Kidney (tissue), 22 donors: ENCODE measurements at places on chromosomes 13 and 19. TPM values are rescaled to one million over a fixed set of nuclear protein-coding genes. Genes with fewer than 3 reads are reported as not detected.

MYO1F gene
- 35.8 TPM for total RNA-seq

ZNF780A gene
- total RNA-seq = 26.2 TPM

BICRA gene
- 14.7 TPM for total RNA-seq

SIRT2 gene
- total RNA-seq = 36.0 TPM

PRKCG gene
- not detected for total RNA-seq

RAD23A gene
- 79.2 TPM for total RNA-seq

DNA sequence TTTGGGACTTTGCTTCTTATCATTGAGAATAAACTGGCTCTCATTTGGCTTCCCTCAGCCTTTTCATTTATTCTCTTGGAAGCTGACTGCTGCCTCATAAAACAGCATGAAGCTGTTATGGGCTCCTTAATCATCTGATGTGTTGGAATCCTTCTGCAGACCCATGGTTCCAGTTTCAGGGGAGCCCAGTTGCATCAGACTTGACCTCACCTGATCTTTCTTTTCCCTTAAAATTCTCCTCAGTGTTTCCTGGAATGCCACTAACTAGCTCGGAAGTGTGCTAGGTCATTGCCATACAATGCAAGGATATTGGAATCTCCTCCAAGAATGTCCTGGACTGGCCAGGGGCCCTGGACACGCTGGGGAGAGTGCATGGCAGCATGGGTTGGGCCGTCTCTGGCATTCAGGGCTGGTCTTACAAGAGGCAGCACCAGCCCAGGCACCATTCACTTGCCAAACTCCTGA, 158.7 kb downstream of the FLT1 start:
- H3K36me3 ChIP-seq = no peaks in the 10 kb centered on the region
- H3K27ac ChIP-seq = no peak overlapping the region
- no peaks in the 10 kb centered on the region for H3K27me3 ChIP-seq
- no peaks in the 10 kb centered on the region for H3K4me1 ChIP-seq
- no peak for DNase-seq

DNA sequence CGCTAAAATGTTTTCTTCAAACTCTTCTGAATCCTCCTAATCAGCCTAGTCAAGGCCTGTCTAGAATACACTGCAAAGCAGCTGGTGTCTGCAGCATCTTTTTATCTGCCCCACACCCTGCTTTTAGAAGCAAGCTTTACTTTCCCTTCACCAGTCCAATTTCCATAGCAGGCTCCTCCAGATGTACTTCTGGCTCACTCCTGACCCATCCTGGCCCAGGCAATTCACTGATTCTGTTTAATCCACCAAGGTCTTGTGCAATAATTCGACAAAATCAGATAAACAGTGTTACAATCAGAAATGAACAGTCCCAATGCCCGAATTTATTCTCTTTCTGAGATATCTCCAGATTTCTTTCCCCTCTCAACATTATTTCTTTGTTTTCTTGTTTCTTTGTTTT, 415.2 kb upstream of the SGCG start:
- no peak overlapping the region for H3K4me3 ChIP-seq
- no peak for DNase-seq
- H3K4me1 ChIP-seq = no peaks in the 10 kb centered on the region
- no peaks in the 10 kb centered on the region for H3K27me3 ChIP-seq
- no peaks in the 10 kb centered on the region for H3K36me3 ChIP-seq

GRCh38 chr13:99307648-99308339, 595 bp upstream of the GPR183 start:
- H3K36me3 ChIP-seq = no peaks in the 10 kb centered on the region
- H3K27me3 ChIP-seq = no peaks in the 10 kb centered on the region
- no peak overlapping the region for H3K4me3 ChIP-seq
- no peak for DNase-seq
- no peak overlapping the region for H3K27ac ChIP-seq
- H3K4me1 ChIP-seq = no peaks in the 10 kb centered on the region

DNA sequence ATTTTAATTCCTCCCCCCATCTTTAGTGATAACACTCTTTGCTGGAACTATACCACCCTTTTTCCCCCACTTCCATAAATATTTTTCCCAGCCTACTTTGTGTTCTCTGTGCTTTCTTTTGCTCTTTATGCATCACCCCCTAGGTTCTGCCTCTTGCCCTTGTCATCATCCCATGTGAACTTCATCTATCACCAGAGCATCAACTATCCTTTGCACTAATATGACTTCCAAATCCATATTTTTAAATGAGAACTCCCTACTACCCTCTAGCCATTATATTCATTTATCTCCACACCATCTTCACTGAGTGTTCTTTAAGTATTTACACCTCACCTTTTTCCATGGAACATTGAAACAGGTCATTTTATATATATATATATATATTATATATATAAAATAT, 452.7 kb downstream of the FOXO1 start:
- no peak overlapping the region for H3K27ac ChIP-seq
- H3K36me3 ChIP-seq = no peaks in the 10 kb centered on the region
- no peaks in the 10 kb centered on the region for H3K27me3 ChIP-seq
- DNase-seq = no peak

- H3K36me3 ChIP-seq = no peaks in the 10 kb centered on the region
- no peak overlapping the region for H3K4me3 ChIP-seq
These were observed 23.4 kb upstream of the GATAD2A start for GRCh38 chr19:19382118-19382517.

DNA sequence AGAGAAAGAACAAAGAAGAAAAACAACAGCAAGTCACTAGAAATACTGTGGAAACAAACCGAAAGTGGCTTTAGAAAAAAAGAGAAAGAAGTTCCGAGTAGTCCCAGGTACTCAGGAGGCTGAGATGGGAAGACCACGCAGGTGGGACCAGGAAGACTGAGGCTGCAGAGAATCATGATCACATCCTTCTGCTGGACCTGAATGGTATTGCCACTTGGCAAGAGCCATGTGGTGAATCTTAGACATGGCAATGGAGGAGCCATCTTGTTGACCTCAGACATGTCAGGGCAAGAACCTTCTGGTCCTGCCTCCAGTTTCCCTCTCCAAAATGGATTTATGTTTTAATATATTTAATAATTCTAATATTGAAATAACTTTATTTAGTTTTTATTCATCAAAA, 37.4 kb upstream of the ZNF724 start:
- H3K36me3 ChIP-seq = no peaks in the 10 kb centered on the region
- no peaks in the 10 kb centered on the region for H3K27me3 ChIP-seq
- no peaks in the 10 kb centered on the region for H3K4me1 ChIP-seq
- no peak overlapping the region for H3K27ac ChIP-seq
- no peak overlapping the region for H3K4me3 ChIP-seq
- no peak for DNase-seq

DNA sequence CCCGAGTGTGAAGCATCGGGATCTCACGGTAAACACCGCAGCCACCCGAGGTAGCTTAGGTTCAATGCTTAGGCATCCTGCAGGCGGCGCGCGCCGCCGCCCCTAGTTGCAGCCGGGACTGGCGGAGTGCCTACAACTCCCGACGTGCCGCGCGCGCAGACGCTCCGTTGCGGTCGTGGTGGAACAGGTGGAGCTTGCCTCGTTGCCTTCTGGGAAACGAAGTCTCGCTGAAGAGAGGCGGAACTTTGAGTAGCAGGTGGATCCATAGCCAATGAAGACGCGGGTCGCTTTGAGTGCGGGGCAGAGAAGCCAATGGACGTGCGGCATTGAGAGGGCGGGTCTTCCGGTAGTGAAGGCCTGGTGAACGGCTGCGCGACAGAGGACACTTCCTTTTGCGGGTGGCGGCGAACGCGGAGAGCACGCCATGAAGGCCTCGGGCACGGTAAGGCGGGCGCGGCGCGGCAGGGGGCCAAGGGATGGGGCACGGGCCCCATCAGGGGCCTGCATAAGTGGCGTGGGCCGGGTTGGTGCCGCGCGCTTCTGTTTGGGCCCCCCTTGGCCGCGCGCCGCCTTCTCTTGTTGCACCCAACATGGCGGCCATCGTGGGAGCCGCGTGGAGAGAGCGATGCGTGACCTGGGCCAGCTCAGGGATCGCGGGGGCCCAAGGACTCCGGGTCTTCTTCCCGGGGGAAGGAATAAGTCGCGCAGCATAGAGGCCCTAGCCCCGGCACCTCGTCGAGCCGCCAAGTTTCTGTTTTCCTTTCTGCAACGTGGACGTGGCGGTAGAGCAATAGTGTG, at the start of gene RPL18A:
Gene RPL18A, plus strand, starts transcription at position 378 of the 798 bp plus-strand sequence. Its CDS starts 47 bp downstream, at position 425.
- H3K4me1 ChIP-seq = no peaks in the 10 kb centered on the region
- peak within 1 kb of the TSS; percentile 98 for H3K4me3 ChIP-seq
- DNase-seq = peak; percentile 100

- DNase-seq = no peak
- H3K4me1 ChIP-seq = no peaks in the 10 kb centered on the region
- H3K4me3 ChIP-seq = no peak overlapping the region
- H3K27ac ChIP-seq = no peak overlapping the region
- no peaks in the 10 kb centered on the region for H3K36me3 ChIP-seq
These were observed 481.4 kb downstream of the UQCRFS1 start for GRCh38 chr19:28731577-28731976.

DNA sequence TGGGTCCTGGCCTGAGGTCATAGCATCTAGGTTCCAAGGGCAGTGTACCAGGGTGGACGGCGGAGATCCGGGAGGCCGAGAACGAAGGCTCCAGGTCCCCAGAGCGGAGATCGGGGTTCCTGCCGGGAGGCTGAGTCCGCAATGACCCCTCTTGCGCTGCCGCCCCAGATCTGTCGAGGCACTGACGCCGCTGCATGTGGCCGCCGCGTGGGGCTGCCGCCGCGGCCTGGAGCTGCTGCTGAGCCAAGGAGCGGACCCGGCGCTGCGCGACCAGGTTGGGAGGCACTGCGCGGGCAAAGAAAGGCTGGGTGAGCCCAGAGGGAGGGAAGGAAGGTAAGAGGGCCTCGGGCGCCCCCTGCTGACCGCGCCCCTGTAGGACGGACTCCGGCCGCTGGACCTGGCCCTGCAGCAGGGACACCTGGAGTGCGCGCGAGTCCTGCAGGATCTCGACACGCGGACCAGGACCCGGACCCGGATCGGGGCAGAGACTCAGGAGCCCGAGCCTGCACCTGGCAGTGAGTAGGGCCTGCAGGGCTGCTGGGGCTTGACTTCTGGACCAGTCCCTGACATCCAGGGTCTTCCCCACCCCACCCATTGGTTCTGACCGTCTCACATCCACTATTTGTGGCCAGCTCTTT, 906 bp downstream of the ANKLE1 start:
- DNase-seq = peak; percentile 92
- no peaks in the 10 kb centered on the region for H3K36me3 ChIP-seq
- H3K4me3 ChIP-seq = peak overlapping the region; percentile 18
- H3K4me1 ChIP-seq = no peaks in the 10 kb centered on the region

DNA sequence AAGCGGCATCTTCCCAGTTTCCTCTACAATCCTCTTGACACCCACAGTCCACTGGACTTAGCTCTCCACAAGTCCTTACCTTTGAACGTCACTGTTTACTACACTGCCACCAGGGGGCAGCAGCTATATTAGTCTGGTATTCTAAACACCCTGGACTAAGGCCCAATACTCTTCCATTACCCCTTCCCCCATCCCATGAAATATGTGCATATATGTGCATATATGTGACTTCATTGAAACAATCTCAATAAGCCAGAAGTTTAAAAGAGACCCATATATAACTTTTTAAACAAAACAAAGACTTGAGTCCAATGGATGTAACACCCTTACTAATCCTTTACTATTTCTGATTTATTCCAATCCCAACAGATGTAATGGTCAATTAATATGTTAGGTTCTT, 15.5 kb downstream of the GGACT start:
- no peaks in the 10 kb centered on the region for H3K36me3 ChIP-seq
- no peaks in the 10 kb centered on the region for H3K27me3 ChIP-seq
- no peak overlapping the region for H3K4me3 ChIP-seq
- H3K27ac ChIP-seq = no peak overlapping the region
- DNase-seq = peak; percentile 34
- no peaks in the 10 kb centered on the region for H3K4me1 ChIP-seq

DNA sequence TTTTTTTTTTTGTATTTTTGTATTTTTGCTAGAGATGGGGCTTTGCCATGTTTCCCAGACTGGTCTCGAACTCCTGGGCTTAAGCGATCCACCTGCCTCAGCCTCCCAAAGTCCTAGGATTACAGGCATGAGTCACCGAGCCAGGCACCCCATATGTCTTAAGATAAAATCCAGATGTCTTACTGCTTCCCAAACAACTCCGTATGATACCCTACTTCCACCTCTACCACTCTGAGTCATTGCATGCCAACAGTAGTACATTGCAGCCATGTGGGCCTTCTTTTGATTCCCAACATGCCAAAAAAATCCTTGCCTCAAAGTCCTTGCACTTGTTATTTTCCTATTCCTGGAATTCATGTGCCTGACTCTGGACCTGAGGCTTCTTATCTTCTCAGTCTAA, 799.2 kb downstream of the GPC5 start:
- no peak overlapping the region for H3K27ac ChIP-seq
- no peaks in the 10 kb centered on the region for H3K36me3 ChIP-seq
- H3K27me3 ChIP-seq = no peaks in the 10 kb centered on the region
- H3K4me1 ChIP-seq = no peaks in the 10 kb centered on the region
- no peak overlapping the region for H3K4me3 ChIP-seq

- no peak overlapping the region for H3K4me3 ChIP-seq
- no peaks in the 10 kb centered on the region for H3K36me3 ChIP-seq
- H3K27ac ChIP-seq = no peak overlapping the region
- no peaks in the 10 kb centered on the region for H3K27me3 ChIP-seq
These were observed 70.8 kb upstream of the TUBA3C start for GRCh38 chr13:19252381-19252780.

DNA sequence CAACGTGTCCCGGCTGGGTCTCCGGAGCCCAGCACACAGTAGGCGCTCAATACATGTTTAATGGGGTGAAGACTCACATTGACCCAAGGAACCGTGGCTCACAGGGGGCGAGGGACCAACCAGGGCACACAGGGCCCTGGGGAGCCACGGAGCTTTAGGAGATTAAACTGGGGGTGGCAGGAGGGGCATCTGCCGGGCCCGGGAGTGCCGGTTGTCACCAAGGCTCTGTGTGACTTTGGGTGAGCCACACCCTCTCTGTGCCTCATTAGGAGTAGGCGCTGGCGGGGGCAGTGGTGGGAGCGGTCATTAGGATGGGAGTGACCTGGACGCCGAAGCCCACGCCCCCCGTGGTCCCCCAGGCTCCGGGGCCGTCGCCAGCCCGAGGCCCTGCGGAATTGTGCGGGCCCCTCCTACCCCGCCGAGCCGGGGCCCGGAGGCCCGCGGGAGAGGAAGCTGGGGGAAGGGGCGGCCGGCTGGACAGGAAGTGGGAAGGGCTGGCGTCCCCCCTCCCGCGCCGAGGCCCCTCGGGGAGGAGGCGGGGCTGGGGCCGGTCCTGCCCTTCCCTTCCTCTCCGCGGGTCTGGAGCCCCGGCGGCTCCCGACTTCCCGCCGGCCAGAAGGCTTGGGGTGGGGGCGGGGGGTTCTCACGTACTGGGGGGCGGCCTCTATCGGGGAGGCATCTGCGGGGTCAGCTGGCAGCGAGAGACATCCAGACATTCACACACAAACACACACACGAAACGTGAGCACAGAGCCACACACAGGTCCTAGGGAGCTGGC, 1.8 kb upstream of the SSBP4 start:
- H3K36me3 ChIP-seq = no peaks in the 10 kb centered on the region
- H3K27ac ChIP-seq = peak overlapping the region; percentile 82
- peak overlapping the region; percentile 39 for H3K4me3 ChIP-seq
- no peaks in the 10 kb centered on the region for H3K27me3 ChIP-seq
- H3K4me1 ChIP-seq = peaks cover 39% of the 10 kb centered on the region
- peak; percentile 96 for DNase-seq

- peak overlapping the region; percentile 13 for H3K27ac ChIP-seq
- no peaks in the 10 kb centered on the region for H3K27me3 ChIP-seq
- H3K36me3 ChIP-seq = no peaks in the 10 kb centered on the region
- no peak overlapping the region for H3K4me3 ChIP-seq
These were observed 99.5 kb downstream of the SIPA1L3 start for GRCh38 chr19:38006361-38007045.
